ENCODE measurements at places on chromosomes 12 and 14. TPM values are rescaled to one million over a fixed set of nuclear protein-coding genes. Genes with fewer than 3 reads are reported as not detected.

Gene HOTAIR
- total RNA-seq: not detected

Gene AJUBA
- total RNA-seq: 46.0 TPM

Gene ARID2
- 47.4 TPM for total RNA-seq

Gene NPFF
- 0.80 TPM for total RNA-seq

Gene MANSC4
- not detected for total RNA-seq

Gene KRT83
- not detected for total RNA-seq

Gene AQP6
- not detected for total RNA-seq

Gene IKZF4
- 12.5 TPM for total RNA-seq

Gene ANKRD33
- 0.19 TPM for total RNA-seq

Gene MYBPC1
- total RNA-seq: not detected

Gene GNB3
- total RNA-seq: 9.0 TPM

Gene TMEM229B
- total RNA-seq: 0.50 TPM

Gene KRT71
- not detected for total RNA-seq

Gene CRACR2A
- total RNA-seq: 3.0 TPM

Gene NPC2
- total RNA-seq: 168 TPM

Gene LRRC10
- not detected for total RNA-seq

Gene CMTM5
- not detected for total RNA-seq

Gene TMPRSS12
- total RNA-seq: not detected

Gene SPX
- total RNA-seq: 0.29 TPM

Gene PLEK2
- 2.9 TPM for total RNA-seq

Gene TMEM233
- total RNA-seq: 0.09 TPM

Gene KLHL33
- not detected for total RNA-seq

Gene SLC6A13
- not detected for total RNA-seq

Gene RPL10L
- total RNA-seq: not detected

Gene TMEM30B
- 11.0 TPM for total RNA-seq

Gene TTC9
- total RNA-seq: 29.5 TPM

Gene DNAJC22
- 0.39 TPM for total RNA-seq

Gene CORO1C
- 120 TPM for total RNA-seq

Gene HNF1A
- not detected for total RNA-seq

Gene KRT82
- total RNA-seq: not detected

Gene ARL1
- total RNA-seq: 75.2 TPM

Gene EML5
- 0.55 TPM for total RNA-seq

Gene CELA1
- total RNA-seq: not detected

Gene SGPP1
- total RNA-seq: 6.8 TPM

Gene SERPINA10
- total RNA-seq: not detected

Gene PRB2
- total RNA-seq: not detected

Gene ZC3H14
- total RNA-seq: 90.1 TPM

Gene LTBP2
- total RNA-seq: 0.59 TPM

Gene CD163
- not detected for total RNA-seq

Gene SLC11A2
- 59.3 TPM for total RNA-seq

Gene GSG1
- total RNA-seq: 1.3 TPM

Gene SDSL
- total RNA-seq: not detected

Gene GPRC5A
- total RNA-seq: 1.0 TPM

Gene HAL
- total RNA-seq: 0.17 TPM

Gene C3AR1
- not detected for total RNA-seq

Gene LMO3
- total RNA-seq: 16.7 TPM

Gene PDZRN4
- not detected for total RNA-seq

Gene FBXW8
- 16.0 TPM for total RNA-seq

Gene CLEC1B
- total RNA-seq: not detected

Gene CEBPE
- total RNA-seq: not detected

Gene LHX5
- 0.47 TPM for total RNA-seq

Gene OR6C70
- total RNA-seq: not detected

Gene AKAP3
- 1.0 TPM for total RNA-seq

Gene ASCL1
- not detected for total RNA-seq

Gene DBX2
- not detected for total RNA-seq

Gene VRK1
- total RNA-seq: 64.8 TPM

Measured in H1 (cell line).